Activated T-cell treated with anti-CD3 and anti-CD28 coated beads for 48 hours (primary cell): ENCODE measurements at places on chromosomes 6 and 20.
A peak's percentile ranks its signal among the peaks of the same experiment; 100 is the strongest.

DNA sequence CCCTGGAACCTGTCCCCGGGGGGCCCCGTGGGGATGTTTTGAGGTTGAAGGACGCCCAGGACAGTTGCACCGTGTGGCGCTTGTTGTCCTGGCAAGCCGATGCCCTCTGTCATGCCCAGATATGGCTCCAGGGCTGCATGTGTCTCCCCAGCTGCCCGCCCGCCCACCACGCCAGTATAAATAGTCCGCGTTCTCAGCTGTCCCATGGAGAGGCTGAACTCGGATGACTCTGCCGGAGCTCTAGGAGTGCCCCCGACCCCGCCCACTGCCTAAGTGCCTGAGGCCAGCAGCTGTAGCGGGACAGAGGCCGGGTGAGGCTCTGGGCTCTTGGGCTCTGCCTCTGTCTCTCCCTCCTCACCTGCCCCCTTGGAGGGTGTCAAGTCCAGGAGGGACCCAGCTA is 83.0 kb upstream of the GATA5 start:
- DNase-seq, result no peak

GRCh38 chr6:90429713-90430112 is 133.1 kb upstream of the BACH2 start:
- DNase-seq, result no peak

GRCh38 chr6:123323452-123324329 is 313.1 kb downstream of the TRDN start:
- no peak for DNase-seq

DNA sequence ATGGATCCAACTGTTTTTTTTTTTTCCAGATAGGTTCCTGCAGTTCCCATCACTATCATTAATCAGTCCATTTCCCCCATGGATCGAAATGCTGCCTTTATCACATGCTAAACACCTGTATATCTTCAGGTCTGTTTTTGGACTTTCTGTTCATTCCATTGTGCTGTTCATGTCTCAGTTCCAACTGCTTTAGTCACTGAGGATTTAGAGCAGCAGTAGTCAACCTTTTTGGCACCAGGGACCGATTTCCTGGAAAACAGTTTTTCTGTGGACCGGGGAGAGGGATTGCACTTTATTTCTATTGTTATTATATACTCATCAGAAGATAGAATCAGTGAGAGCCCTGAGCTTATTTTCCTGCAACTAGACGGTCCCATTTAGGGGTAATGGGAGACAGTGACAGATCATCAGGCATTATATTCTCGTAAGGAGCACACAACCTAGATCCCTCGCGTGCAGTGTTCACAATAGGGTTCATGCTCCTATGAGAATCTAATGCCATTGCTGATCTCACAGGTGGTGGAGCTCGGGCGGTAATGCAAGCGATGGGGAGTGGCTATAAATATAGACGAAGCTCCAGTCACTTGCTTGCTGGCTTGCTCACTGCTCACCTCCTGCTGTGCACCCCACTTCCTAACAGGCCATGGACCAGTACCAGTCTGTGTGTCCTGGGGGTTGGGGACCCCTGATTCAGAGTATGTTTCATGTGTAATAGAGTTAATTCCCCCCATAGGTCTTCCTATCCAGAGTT is 46.0 kb downstream of the CAP2 start:
- no peak for DNase-seq

- DNase-seq, result no peak
Observed at GRCh38 chr6:170227996-170228945, 62.6 kb downstream of the DLL1 start.

GRCh38 chr6:5783584-5784089 is 223.1 kb downstream of the NRN1 start:
- DNase-seq, result no peak

DNA sequence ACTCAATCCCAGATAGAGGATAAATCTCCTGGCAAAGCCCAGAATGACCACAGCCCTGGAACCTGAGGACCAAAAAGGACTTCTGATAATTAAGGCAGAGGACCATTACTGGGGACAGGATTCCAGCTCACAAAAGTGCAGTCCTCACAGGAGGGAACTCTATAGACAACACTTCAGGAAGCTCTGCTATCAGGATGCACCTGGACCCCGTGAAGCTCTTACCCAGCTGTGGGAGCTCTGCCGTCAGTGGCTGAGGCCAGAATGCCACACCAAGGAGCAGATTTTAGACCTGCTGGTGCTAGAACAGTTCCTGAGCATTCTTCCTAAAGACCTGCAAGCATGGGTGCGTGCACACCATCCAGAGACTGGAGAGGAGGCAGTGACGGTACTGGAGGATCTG is 992 bp downstream of the ZSCAN16 start:
- no peak for DNase-seq

- DNase-seq, result no peak
Observed at GRCh38 chr20:52181766-52182165, 9.8 kb downstream of the ZFP64 start.

- no peak for DNase-seq
Observed at GRCh38 chr6:137185290-137185689, 11.8 kb upstream of the IL22RA2 start.

DNA sequence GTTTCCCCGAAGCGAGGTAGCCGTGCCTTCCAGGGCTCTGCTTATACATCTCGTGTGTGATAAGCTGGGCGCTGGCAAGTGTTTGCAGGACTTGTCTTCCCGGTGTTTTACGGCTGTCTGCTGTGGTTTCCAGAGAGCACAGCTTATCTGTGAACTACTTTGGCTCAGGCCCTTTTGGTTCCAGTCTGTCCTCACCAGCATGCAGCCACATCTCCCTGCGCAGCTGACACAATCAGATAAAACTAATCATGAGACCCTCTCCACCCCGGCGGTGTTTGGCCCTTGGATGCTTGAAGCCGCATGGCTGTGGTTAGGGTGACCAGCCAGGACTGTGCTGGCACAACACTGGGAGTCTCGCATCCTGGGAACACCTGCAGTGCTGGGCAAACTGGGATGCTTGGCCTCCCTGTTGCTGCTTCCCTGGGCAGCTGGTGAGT is 241.8 kb upstream of the FOXQ1 start:
- no peak for DNase-seq

DNA sequence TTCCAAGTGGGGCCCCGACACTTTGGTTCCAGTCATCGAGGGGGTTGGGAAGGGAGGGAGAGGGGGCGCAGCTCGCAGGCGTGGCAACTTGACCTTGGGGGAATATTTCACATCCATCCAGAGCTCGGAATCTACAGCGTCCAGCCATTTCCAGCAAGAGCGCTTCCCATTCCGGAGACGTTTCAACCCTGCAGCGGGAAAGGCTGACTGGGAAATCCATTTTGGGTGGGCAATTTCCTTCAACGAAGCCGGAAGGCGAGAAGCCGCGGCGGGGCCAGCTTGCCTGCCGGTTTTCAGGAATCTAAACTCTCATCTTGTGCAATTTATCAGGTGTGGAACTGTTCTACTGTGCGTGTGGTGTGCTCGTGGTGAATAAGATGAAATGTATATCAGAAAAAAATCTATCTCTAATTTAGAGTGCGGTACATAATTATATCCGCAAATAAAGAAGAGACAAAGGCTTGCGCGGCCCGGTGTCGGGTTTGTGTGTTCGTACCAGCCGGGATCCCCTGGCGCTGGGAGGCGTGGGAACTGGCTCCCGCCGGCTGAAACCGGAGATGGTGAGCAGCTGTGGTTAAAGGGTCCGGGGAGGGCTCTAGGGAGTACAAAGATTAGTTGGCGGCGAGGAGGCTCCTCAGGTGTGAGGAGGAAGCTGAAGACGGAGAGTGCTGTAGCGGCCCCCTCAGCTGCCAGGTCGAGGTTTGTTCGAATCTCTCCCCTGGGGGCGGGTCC is 4.8 kb downstream of the SLC32A1 start:
- no peak for DNase-seq

- no peak for DNase-seq
Observed at GRCh38 chr6:71383901-71384489, 95.4 kb downstream of the OGFRL1 start.

- DNase-seq, result no peak
Observed at GRCh38 chr6:42204768-42205282, 10.1 kb upstream of the GUCA1B start.

GRCh38 chr6:12931639-12932038 is 215.1 kb downstream of the PHACTR1 start:
- DNase-seq, result no peak

- DNase-seq, result no peak
Observed at GRCh38 chr6:90445533-90446108, 141.3 kb downstream of the MAP3K7 start.

DNA sequence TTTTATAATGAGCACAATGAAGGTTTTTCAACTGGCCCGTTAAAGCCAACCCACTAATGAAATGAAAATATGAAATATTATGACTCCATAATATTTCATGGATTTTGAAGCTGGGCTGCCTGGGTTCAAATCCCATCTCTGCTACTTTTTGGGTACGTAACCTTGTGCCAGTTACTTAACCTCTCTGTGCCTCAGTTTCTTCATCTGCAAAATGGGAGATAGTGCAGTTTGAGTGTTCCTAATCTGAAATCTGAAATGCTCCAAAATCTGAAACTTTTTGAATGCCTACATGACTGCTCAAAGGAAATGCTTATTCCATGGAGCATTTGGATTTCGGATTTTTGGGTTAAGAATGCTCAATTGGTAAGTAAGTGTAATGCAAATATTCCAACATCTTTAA is 29.5 kb downstream of the PTPRA start:
- no peak for DNase-seq

- DNase-seq, result no peak
Observed at GRCh38 chr6:166675736-166676135, 48.7 kb upstream of the RPS6KA2 start.

DNA sequence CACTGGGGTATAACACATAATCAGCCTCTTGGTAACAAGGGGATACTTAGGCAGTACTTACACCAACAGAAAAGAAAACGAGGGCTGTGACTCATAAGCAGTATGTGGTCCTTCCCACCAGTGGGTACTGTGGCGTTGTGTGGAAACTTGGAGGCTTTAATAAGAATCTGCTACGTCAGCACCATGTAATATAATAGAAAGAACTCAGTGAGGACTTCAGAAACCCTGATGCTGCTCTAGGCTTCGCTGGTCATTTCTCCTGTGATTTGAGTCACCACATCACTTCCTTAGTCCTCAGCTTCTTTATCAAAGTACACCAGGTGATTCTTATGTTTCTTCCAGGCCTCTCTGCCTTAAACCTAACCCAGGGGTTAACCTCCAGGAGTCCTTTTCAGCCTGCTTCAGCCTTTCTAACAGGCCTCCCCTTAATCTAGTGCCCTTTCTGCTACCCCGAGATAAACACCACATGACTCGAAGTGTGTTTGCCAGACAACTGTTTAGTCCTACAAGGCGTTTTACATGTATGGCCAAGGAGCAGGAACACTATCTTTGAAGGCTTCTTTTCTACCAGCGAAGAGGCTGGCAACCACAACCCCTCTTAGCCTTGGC is 68.5 kb downstream of the FYN start:
- DNase-seq, result peak; percentile 41

- DNase-seq, result no peak
Observed at GRCh38 chr6:14000901-14001300, 76.1 kb downstream of the RNF182 start.

- no peak for DNase-seq
Observed at GRCh38 chr6:79196912-79197311, 37.6 kb downstream of the HMGN3 start.

DNA sequence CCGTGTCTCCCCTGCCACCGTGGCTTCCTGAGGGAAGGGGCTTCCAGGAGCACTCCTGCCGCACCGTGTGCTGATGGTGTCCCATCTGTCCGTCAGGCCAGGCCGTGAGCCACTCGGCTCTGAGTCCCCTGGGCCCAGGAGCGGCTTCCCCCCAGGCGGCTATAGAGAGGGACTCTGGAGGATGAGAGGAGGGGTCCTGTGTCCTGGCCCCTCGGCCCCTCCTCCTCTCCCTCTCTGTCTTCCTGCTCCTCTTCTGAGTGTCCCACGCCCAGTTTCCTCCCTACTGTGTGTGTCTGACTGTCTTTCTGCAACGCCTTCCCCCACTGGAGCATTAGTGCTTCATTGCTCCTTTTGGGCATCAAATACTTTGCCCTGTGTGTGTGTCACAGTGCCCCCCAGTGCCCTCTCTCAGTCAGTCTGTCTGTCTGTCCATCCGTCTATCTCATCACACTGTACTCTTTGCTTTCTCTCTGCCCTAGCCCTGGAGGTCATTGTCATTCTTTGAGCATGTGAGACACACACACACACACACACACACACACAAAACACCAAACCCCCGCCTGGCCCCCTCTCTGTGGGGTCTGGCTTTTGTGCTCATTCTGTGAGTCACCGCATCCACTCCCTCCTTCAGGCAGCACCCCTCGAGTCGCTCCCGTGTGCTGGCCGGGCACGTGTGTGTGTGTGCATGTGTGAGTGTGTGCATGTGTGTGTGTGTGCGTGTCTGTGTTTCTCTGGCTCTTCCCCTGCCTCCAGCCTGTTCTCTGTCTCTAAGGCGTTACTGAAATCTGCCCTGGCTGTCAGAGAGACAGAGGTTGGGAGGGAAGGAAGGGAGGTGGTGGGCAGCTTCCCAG is 71.9 kb downstream of the SRC start:
- DNase-seq, result no peak

- peak; percentile 1 for DNase-seq
Observed at GRCh38 chr6:72182337-72183246, 296.2 kb downstream of the RIMS1 start.

GRCh38 chr6:143061597-143062385 is 1.1 kb downstream of the AIG1 start:
- DNase-seq, result no peak

DNA sequence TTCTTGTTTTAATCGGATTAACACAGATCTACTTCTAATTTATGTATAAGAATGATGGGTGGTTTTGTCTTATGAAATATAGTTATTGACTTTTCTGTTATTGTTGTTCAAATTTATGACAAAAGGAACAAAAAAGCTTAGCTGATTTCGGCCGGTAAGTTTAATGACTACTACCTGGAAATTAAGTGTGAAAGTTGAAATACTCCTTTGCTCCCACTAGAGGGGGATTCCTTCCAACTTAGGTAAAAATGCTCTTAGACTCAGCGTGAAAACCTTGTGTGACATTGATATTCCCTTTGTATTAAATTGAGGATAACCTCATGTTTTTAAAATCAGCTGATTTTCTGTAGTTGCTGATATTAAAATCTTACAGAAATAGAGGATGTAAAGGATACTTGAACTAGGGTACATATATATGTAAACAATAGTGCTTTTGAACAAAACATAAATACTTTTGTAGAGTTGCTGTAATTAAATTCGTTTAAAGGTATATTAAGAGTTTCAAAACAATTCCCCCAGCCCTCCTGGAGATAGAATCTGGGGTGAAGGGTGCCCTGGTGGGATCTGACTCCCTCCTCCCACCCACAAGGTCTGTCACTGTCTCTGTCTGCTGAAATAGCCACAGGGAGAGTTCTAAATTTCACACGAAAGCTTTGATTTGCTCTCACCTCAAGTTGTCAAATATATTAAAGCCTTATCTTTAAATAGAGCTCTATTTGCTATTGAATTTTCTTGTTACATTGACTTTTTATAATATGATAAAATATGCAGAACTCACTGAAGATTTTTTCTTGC is 257.5 kb downstream of the ARID1B start:
- no peak for DNase-seq

GRCh38 chr6:108748959-108749358 is 99.3 kb upstream of the ARMC2 start:
- DNase-seq, result no peak
